Bronchial smooth muscle cell (primary cell): ENCODE measurements at places on chromosomes 2 and 18. TPM values are rescaled to one million over a fixed set of nuclear protein-coding genes. Genes with fewer than 3 reads are reported as not detected.

UGT1A4 gene
- total RNA-seq, result under 0.01 TPM in 1 of 2 replicates, not detected in the other

PNO1 gene
- 3.5 and 4.3 TPM in 2 replicates for total RNA-seq

WDR33 gene
- 21.1 and 29.5 TPM in 2 replicates for total RNA-seq

SIX3 gene
- not detected in 2 replicates for total RNA-seq

GAREM1 gene
- 1.4 and 3.3 TPM in 2 replicates for total RNA-seq

IFIH1 gene
- 3.2 and 4.6 TPM in 2 replicates for total RNA-seq

UGT1A10 gene
- total RNA-seq, result not detected in 2 replicates

MEP1B gene
- total RNA-seq, result not detected in 2 replicates

RAX gene
- not detected in 2 replicates for total RNA-seq

SCYGR4 gene
- total RNA-seq, result not detected in 2 replicates

ABCB11 gene
- under 0.01 and 0.26 TPM in 2 replicates for total RNA-seq

LYG1 gene
- total RNA-seq, result 0.16 and 0.34 TPM in 2 replicates

GBX2 gene
- not detected in 2 replicates for total RNA-seq

CDH7 gene
- not detected in 2 replicates for total RNA-seq

ZNF516 gene
- 17.6 and 21.1 TPM in 2 replicates for total RNA-seq

SLC8A1 gene
- total RNA-seq, result 35.1 and 82.7 TPM in 2 replicates

RIOK3 gene
- total RNA-seq, result 51.9 and 57.4 TPM in 2 replicates

COL4A4 gene
- 0.16 and 0.17 TPM in 2 replicates for total RNA-seq

NTSR2 gene
- under 0.01 TPM in 1 of 2 replicates, not detected in the other for total RNA-seq

LYPD6B gene
- 0.32 TPM in 1 of 2 replicates, not detected in the other for total RNA-seq

NEU2 gene
- not detected in 2 replicates for total RNA-seq

GDF7 gene
- under 0.01 TPM in 2 replicates for total RNA-seq
